Brain (organoid and tissue), 16 donors: ENCODE measurements at places on chromosomes 5 and 9.

DNA sequence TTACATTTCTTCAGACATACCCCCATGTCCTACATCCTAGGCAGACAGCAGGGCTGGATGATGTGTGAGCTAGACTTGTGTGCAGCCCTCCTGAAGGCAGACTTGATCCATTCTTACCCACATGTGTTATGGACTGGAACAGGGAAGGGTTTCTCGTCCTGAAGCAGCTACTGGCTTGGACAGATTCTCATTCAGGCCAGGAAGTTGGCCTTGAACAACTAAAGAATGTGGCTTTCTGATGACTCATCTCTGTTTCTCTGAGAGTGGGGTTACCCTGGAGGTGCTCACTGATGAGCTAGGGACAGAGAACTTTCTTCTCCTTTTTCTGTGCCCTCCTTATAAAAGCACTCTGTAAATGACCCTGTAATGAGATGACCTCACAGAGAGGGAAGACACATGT, 246.5 kb downstream of the PCSK5 start:
- DNase-seq = no peak

DNA sequence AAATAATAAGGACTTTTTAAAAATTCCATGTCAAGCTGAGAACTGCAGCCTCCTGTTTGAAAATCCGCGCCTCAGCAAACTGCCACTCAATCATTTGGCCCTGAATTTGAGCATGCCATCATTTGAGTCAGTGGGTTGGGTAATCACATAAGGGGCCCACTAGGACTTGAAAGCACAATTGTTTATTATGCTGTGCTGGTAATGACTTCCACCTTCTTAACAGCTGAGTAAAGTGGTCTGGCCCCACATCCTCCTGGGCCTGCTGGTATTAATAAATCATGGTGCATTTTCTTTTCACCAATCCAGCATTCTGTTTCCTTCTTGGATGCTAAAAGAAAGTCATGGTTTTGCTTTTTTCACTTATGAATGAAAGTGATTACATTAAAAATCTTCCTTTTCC, 103.0 kb upstream of the CTSL start:
- no peak for DNase-seq

DNA sequence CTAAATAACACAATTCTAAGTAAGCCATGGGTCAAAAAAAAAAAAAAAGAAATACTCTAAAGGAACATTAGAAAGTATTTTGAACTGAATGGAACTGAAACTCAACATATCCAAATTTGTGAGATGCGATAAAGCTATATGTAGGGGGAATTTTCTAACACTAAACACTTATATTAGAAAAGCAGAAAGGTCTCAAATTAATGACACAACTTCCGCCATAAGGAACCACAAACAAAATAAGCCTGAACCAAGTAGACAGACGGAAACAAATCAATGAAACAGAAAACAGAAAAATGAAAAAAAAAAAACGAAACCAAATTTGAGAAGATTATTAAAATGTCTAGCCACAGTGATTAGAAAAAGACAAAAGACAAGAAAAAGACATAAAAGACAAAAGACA, 39.9 kb downstream of the ADAMTS6 start:
- no peak for DNase-seq

GRCh38 chr9:132238992-132239391, 77.1 kb downstream of the NTNG2 start:
- DNase-seq = no peak

- no peak for DNase-seq
Measured at GRCh38 chr5:151359391-151359790, 12.0 kb upstream of the SLC36A2 start.

GRCh38 chr5:151906246-151906645, 18.4 kb downstream of the GLRA1 start:
- DNase-seq = no peak

GRCh38 chr9:35754264-35754663, at the start of gene MSMP:
TSS of gene MSMP (minus strand) at chr9:35754276. CDS start at chr9:35754129, 147 bp downstream.
- DNase-seq = no peak
